WTC11 (cell line): ENCODE measurements at places on chromosomes 7 and 10.
A peak's percentile ranks its signal among the peaks of the same experiment; 100 is the strongest.

- peaks cover 11% of the 10 kb centered on the region for H3K27me3 ChIP-seq
- peak overlapping the region; percentile 34 for H3K4me3 ChIP-seq
- H3K4me1 ChIP-seq: peaks cover 41% of the 10 kb centered on the region
Measured at GRCh38 chr7:2523941-2524807, 4.6 kb downstream of the LFNG start.

DNA sequence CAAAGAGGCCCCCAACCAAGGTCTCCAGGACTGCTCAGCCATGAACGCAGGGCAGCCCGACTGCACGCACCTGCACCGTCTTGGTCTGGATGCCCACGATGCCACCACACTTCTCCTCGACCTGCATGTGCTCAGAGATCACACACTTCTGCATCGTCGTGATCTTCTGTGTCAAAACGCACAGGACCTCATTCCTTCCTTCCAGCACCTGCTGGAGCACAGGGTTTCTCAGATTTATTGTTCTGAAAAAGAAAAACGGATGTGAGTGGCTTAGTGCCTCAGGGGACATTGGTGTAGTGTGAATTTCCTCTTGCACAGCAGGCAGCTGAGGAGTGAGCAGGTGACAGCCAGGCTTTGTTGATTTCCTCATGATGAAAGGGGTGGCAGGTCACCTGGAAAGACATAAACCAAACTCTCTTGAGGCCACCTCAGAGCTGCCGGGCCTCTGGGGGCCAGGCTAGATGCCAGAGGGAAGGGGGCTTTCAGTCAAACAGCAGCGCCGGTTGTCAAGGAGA is 38.2 kb downstream of the GSDME start:
- H3K27ac ChIP-seq: no peak overlapping the region
- peaks cover 26% of the 10 kb centered on the region for H3K4me1 ChIP-seq
- H3K4me3 ChIP-seq: no peak overlapping the region
- no peaks in the 10 kb centered on the region for H3K36me3 ChIP-seq
- DNase-seq: no peak
- H3K27me3 ChIP-seq: no peaks in the 10 kb centered on the region

DNA sequence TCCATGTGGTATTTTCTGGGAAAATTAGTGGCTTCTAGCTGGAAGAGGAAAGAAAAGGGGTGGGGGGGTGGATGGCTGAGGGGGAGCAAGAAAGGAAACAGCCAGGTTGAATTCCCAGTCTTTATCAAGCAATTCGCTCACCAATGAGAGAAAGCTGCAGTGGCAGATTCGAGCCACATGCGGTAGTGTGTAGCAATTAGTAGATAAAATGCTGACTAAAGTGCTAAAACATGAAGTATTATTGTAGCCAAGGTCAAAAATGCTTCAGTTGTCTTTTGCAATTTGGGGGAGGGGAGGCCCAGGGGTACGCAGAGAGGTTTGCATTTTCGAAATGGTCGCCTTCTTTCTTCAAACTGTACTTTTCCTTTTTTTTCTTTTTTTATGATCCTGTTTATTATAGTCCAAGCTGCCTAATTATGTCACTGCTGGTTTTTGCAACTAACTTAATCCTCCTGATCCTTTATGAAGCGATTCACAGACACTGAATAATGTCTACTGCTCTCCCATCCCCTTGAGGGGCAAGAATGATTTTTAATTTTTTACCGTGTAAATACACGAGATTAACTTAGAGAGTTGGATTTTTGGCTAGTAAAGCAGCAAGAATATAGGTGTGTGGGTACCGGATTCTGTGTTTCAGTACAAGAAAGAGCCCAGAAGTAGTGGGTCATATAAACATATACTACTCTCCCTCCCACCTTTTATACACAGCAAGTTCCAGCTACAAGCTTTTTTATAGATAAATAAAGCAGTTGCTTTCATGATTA is 3.6 kb upstream of the ARID5B start:
- peaks cover 36% of the 10 kb centered on the region for H3K4me1 ChIP-seq
- H3K4me3 ChIP-seq: peak overlapping the region; percentile 85
- H3K36me3 ChIP-seq: no peaks in the 10 kb centered on the region
- no peak overlapping the region for H3K27ac ChIP-seq

GRCh38 chr10:96656198-96656577 is 64.1 kb downstream of the PIK3AP1 start:
- DNase-seq: no peak
- H3K4me1 ChIP-seq: peaks cover 5% of the 10 kb centered on the region; the same call in 1 of the 2 replicates
- H3K27ac ChIP-seq: no peak overlapping the region
- H3K36me3 ChIP-seq: peaks cover 9% of the 10 kb centered on the region
- H3K27me3 ChIP-seq: no peaks in the 10 kb centered on the region

GRCh38 chr7:71846160-71846559 is 566.0 kb downstream of the CALN1 start:
- H3K4me1 ChIP-seq: peaks cover 9% of the 10 kb centered on the region
- H3K4me3 ChIP-seq: no peak overlapping the region
- H3K27me3 ChIP-seq: no peaks in the 10 kb centered on the region
- no peak overlapping the region for H3K27ac ChIP-seq

DNA sequence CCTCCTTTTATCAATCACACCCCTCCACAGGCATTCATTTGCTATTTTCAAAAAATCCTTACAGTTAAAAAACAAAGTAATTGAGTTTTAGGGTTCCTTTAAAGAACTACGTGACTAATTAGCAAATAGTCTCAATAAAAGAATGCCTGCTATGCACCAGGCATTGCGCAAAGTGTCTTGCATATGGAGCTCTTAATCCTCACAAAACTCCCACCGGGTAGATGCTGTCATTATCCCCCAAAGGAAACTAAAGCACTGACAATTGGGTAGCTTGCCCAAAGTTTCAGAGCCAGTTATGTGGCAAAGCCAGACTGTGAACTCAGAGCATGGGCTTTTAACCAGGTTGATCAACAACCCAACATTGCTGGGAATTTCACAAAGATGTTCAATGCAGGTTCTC is 305.7 kb downstream of the ELMO1 start:
- H3K4me1 ChIP-seq: peaks cover 15% of the 10 kb centered on the region
- no peak overlapping the region for H3K27ac ChIP-seq
- H3K36me3 ChIP-seq: peaks cover 32% of the 10 kb centered on the region
- no peak for DNase-seq
- H3K27me3 ChIP-seq: no peaks in the 10 kb centered on the region; the same call in 1 of the 2 replicates

DNA sequence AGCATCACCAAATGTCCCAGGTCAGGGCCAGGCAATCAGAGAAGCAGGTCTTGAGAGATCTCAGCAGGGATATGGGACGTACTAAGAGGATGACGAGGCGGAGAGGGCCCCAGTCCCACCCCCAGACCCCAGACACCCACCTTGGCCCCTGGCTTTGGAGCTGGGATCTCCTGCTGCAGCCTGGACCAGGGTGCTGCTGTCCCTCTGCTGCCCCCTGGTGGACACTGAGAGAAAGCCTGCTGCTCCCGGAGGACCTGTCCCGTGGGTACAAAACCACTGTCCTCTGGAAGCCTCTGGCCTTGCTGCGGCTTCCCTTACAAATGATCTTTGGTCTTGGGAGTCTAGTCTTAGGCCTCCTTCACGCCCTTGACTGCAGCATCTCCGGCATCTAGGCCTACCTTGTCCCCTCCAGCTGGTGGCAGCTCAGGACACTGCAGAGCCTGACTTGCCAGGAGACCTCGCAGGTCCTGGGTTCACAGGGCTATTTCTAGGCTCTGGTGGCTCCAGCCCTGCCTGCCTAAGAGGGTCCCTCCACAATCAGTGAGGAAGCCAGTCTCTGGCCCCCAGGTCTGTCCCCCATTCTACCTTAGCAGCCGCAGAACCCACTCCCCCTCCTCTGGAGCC is 97.1 kb downstream of the RGS10 start:
- peaks cover 11% of the 10 kb centered on the region for H3K4me1 ChIP-seq
- no peaks in the 10 kb centered on the region; the same call in 1 of the 2 replicates for H3K27me3 ChIP-seq
- no peaks in the 10 kb centered on the region for H3K36me3 ChIP-seq
- no peak overlapping the region for H3K4me3 ChIP-seq
- H3K27ac ChIP-seq: no peak overlapping the region
